Stimulated activated CD8-positive, alpha-beta memory T cell treated with anti-CD3 and anti-CD28 coated beads, Interleukin-15, amount 100 ng/mL, for 1 hour (primary cell): ENCODE measurements at places on chromosomes 1 and 21.

- no peak for DNase-seq
Measured at GRCh38 chr1:29385966-29386365, 149.6 kb downstream of the PTPRU start.

- no peak for DNase-seq
Measured at GRCh38 chr1:229478852-229479251, 29.3 kb downstream of the NUP133 start.

- no peak for DNase-seq
Measured at GRCh38 chr21:20040768-20041167, 957.4 kb upstream of the NCAM2 start.

GRCh38 chr1:77465139-77465538, 183.3 kb downstream of the AK5 start:
- no peak for DNase-seq

GRCh38 chr1:37553598-37553926, 531 bp downstream of the SNIP1 start:
- DNase-seq, result no peak

DNA sequence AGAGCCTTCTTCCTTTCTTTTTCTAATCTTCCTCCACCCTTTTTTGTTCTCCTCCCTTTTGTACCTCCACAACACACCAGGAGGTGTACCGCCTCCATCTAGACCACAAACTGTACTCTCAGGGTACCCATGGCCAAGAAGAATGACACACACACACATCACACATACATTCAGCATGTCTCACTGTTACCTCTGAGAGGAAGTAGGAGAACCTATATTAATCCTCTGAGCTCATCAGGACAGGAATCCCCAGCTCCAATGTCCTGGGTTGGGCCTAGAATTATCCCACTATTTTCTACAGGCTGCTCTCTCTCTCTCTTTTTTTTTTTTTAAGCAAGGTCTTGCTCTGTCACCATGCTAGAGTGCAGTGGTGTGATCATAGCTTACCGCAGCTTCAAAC, 36.7 kb downstream of the ATP2B4 start:
- DNase-seq, result no peak

DNA sequence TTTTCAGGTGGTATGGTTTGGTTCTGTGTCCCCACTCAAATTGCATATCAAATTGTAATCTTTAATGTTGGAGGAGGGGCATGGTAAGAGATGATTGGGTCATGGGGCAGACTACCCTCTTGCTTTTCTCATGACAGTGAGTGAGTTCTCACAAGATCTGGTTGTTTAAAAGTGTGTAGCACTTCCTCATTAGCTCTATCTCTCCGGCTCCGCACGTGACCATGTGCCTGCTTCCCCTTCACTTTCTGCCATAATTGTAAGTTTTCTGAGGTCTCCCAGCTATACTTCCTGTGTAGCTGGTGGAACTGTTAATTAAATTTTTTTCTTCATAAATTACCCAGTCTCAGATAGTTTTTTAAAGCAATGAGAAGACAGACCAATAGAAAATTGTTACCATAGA, 843.2 kb downstream of the AMY1C start:
- no peak for DNase-seq

GRCh38 chr1:155126556-155127104, 1.0 kb upstream of the EFNA1 start:
- DNase-seq, result no peak

DNA sequence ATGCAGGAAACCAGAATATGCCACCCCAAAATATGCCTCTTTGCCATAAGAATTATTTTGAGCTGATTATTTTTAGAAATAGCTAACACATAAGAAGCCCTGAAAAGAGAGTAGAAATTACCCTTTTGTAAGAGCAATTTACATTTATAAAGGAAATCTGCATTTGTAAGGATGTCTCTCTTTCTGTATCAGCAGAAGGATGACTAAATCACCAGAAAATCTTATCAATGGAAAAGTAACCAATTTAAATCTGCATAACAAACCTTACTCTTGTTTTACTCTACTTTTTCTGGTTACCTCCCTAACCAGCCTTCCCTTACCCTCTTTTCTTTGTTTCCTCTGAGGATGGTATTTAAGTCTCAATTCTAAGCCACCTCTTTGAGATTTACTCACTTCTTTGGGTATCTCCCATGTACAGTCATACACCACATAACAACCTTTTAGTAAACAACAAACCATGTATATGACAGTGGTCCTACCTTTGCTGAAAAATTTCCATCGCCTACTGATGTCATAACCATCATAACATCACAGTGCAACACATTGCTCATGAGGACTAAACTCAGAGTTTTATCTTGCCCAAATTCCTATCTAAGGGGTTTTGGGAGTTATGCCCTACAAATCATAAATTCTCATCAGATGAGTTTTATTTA, 126.6 kb upstream of the PLPPR4 start:
- no peak for DNase-seq
